CD4-positive, alpha-beta memory T cell (primary cell): ENCODE measurements at places on chromosomes 6 and 20. TPM values are rescaled to one million over a fixed set of nuclear protein-coding genes. Genes with fewer than 3 reads are reported as not detected.

SRSF6 gene
- total RNA-seq, result 186 TPM

GSTA2 gene
- total RNA-seq, result not detected

TRIM39 gene
- 27.7 TPM for total RNA-seq

MACROD2 gene
- not detected for total RNA-seq

OLIG3 gene
- not detected for total RNA-seq
